Activated CD4-positive, CD25-positive, alpha-beta regulatory T cell treated with anti-CD3 and anti-CD28 coated beads, Interleukin-2, amount 50 U/mL, for 16 hours (primary cell): ENCODE measurements at places on chromosomes 1 and 21.

- no peak for DNase-seq
These were observed 151.6 kb downstream of the GALNT2 start for GRCh38 chr1:230218667-230219066.

- DNase-seq: no peak
These were observed 14.8 kb upstream of the CASQ2 start for GRCh38 chr1:115783311-115783710.

DNA sequence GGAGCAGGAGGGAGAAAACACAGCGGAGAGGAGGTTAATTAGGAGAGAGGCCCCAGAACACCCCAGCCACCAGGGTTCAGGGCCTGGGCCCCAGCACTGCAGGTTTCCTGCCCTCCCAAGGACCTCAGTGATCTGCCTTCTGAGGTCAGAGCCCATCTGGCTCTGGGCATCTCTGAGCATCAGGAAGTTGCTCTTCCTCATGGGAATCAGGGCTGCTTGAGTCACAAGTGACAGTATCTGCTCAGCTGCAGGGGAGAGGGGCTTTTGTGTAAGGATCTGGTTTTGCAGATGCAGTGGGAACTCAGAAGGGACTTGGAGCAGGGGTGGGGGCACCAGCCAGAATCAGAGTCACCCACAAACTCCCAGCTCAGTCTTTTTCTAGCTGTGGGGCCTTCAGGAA is 472.1 kb downstream of the PTPRU start:
- DNase-seq: no peak

GRCh38 chr1:9320520-9321479 is 28.1 kb downstream of the SPSB1 start:
- DNase-seq: no peak

GRCh38 chr1:25031966-25032667 is 102.0 kb upstream of the RUNX3 start:
- peak; percentile 57 for DNase-seq

- DNase-seq: no peak
These were observed 44.1 kb downstream of the OLFML3 start for GRCh38 chr1:114023377-114023776.

- DNase-seq: no peak
These were observed 4.9 kb downstream of the PLCH2 start for GRCh38 chr1:2480986-2481364.

DNA sequence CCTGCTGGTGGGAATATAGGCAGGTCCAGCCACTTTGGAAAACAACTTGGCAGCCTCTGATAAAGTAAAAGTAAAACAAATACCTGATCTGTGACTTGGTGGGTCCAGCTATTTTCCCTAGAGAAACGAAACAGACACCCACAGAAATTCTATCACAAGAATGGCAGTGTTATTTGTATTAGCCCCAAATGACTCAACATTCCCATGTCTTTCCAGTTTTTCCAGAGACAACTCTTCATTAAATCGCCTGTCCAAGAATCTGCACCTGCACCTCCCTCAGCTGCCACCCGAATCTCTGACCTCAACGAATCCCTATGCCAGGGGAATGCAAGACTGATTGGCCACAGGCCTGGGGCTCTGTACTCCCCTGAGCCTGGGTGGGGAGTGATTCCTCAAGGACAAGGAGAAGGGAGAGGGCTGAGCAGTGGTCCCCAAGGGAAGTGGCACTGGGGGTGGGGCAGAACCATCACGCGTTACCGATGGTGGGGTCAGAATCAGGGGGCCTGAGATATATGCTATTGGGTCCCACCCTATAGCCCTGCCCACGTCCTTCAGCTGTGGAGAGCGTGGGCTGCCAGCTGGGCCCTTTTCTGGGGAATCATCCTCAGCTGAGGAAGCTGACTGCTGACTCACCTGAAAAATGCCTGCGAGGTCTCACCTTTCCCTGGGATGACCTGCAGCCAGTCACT is 553.0 kb downstream of the PTPRU start:
- DNase-seq: no peak

DNA sequence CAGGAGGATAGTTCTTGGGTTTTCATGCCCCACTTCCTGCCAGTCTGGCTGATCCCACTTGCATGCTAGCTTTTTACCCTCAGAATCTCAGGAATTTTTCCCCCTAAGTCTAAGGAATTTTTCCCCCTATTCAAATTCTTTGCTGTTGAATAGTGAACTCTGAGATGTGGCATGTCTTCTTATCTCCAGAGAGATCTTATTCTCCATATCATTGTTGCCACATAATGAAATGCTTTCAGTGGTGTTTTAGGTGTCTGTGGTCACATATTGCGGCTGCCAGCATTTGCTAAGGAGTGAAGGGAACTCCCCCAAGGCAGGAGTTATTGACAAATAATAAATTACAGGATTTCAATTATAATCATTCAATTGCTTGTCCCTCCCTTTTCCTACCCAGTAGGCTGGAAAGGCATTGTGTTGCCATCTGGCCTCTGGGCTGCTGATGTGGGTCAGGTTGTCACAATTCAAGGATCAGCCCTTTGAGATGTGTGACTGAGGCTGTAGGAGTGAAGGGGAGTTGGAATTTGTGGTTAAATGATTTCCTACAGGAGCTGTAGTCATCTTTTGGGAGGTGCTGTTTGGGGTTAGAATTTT is 3.9 kb upstream of the FLG start:
- no peak for DNase-seq

- DNase-seq: no peak
These were observed 29.1 kb upstream of the C21orf91 start for GRCh38 chr21:17848228-17848627.

GRCh38 chr21:36474591-36474990 is 5.3 kb downstream of the CLDN14 start:
- DNase-seq: no peak

GRCh38 chr1:167328816-167329483 is 108.3 kb downstream of the POU2F1 start:
- DNase-seq: no peak

DNA sequence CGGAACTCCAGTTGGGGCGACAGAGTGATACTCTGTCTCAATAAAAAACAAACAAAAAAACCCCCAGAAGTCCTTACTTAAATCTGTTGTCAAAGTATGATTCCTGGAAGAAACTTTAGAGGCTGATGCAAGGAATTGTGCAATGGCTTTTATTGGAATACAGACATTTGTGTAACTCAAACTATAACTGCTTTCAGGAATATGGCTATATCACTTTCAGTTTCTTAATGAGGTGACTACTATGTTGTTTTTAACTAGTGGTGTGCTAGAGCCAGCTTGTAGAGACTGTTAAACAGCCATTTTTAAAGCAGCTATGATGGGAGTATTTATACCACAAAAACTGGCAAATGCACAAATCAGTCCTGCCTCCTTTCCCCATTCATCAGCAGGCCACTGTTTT is 22.7 kb upstream of the DNAJC28 start:
- DNase-seq: no peak

DNA sequence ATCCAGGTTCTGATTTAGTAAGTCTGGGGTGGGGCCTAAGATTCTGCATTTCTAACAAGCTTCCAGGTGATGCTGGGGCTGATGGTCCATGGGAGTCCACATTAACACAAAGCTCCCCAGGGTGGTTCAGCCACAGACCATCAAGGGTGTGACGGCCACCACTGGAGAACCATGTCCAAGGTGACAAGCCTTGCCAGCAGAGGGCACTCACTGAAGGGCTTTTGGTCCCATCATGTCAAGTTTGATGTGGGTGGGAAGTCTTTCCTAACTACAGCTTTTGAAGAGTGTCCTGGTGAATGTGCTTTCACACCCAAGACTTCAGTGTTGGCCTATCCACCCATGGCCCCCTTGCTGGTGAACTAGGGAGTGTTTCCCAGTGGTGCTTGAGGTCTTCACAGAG is 67.1 kb downstream of the UBE2T start:
- DNase-seq: peak; percentile 4

- no peak for DNase-seq
These were observed 21.8 kb downstream of the EXOC8 start for GRCh38 chr1:231315887-231316286.

- no peak for DNase-seq
These were observed 16.0 kb upstream of the PLEKHG5 start for GRCh38 chr1:6507461-6507911.

DNA sequence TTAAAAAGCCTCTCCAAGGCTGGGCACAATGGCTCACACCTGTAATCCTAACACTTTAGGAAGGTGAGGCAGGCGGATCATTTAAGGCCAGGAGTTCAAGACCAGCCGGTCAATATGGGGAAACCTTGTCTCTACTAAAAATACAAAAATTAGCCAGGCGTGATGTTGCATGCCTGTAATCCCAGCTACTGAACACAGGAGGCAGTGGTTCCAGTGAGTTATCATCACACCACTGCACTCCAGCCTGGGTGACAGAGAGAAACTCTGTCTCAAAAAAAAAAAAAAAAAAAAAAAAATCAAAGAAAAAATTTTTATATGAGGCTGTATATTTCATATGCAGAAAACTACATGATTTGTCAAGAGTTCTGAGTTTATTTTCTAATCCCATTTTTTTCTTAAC is 1107.1 kb upstream of the TMPRSS15 start:
- no peak for DNase-seq

GRCh38 chr1:175842550-175842949 is 99.2 kb upstream of the TNR start:
- DNase-seq: no peak

DNA sequence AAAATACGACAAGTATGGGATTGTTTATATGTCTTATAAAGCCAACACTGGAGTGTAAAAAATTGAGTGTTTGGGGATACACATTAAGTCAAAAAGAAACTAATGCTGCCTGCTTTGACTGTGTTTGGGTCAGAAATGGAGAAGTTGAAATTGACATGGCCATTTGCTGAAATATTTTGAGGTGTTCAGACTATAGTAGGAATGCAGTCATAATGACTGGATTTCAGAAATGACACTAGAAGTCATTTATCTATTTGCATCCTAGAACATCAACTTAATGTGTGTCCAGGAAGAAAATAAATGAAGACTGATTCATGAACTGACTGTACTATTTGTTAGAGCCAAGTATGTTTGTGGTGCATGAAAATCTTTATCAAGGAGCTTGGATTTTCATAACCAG is 28.4 kb downstream of the RASAL2 start:
- DNase-seq: no peak
